ENCODE measurements at places on chromosomes 3 and 15.

- DNase-seq: no peak
Observed at GRCh38 chr3:184713040-184713355, 1.1 kb upstream of the MAGEF1 start.

DNA sequence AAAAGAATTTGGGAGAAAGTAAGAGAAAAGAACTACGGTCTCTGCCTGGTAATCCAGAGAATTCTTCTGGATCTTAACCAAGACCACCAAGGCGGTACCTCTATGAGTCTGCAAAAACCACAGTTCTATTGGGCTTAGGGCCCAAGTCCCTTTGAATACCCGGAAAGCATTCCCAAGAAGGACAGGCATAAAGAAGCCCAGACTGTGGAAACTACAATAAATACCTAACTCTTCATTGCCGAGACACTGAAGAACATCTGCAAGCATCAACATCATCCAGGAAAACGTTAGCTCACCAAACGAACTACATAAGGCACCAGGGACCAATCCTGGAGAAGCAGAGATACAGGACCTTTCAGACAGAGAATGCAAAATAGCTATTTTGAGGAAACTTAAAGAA, 162.3 kb upstream of the TMC3 start:
- DNase-seq: no peak

DNA sequence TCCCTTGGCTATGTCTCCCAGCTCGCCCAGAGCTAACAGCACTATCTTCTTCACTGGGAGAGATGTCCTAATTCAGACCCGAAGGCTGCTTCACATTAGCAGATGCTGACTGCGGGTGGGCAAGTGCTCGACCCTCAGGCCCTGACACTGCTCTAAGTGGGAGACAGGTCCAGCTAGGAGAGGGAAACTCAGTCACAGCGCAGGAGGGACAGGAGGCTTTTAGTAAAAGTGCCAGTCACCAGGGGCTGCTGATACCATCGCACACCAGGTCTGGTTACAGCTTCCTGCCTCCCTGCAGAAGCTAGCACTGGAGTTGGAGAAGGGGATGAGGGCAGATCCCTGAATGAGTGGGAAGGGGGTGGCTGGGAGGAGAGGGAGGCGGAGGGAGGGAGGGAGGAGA, 365.8 kb upstream of the RGMA start:
- no peak for DNase-seq

- DNase-seq: no peak
Observed at GRCh38 chr3:51434110-51434509, 43.0 kb downstream of the RBM15B start.

All from Ammon's horn (tissue), 1 donor.